GOT3 (cell line): ENCODE measurements at places on chromosomes 3 and 15.
A peak's percentile ranks its signal among the peaks of the same experiment; 100 is the strongest.

GRCh38 chr3:89113344-89113743 is 5.9 kb downstream of the EPHA3 start:
- no peak for DNase-seq

DNA sequence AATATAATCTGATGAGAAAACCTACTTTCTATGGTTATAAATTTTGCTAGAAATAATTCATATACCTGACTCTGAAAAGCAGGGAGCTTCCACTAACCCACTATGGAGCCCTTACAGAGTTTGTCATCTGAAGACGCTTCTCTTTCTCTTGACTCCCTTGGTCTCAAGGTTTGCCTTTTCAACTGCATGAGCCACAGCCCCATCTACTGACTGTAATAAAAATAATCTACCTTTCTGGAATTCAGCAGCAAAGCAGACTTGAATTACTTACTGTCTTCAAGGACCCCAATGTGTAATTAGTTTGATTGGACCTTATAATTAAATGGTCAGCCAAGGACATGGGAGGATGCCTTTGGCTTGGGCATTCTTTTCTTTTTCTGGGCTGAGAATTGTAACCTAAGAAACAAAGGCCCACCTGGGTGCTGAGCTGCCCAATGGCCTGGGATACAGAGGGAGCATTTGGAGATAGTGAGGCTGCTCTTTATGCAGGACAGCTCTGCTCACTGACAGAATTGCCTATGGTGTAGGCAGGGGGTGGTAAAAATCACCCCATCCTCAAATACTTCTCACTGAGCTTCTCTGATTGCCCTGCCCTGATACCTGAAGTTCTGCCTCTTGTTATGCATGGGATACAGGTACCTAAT is 178.6 kb upstream of the TRIM42 start:
- DNase-seq, result no peak

- DNase-seq, result no peak
Measured at GRCh38 chr3:195081242-195081963, 189.6 kb downstream of the XXYLT1 start.

DNA sequence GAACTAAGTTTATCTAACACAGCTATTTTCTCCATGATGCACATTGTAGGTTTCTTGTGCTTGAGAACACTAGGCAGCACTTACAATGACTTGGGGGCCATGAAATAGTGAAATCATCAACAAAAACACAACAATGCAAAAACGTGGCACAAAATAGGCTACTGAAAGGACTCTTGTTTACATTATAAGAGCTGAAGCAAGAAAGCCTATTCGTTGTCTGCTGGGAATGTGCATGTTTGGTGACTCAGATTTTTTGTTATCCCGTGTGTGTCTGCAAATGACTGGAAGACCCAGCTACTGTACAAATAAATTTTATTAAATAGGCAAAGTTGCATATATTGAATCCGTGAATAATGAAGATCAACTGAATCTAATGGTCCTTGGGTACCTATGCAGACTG is 85.0 kb downstream of the TCF12 start:
- no peak for DNase-seq

- DNase-seq, result no peak
Measured at GRCh38 chr15:27763514-27763913, 335.6 kb downstream of the OCA2 start.

GRCh38 chr15:74402873-74403587 is 30.7 kb downstream of the SEMA7A start:
- no peak for DNase-seq

DNA sequence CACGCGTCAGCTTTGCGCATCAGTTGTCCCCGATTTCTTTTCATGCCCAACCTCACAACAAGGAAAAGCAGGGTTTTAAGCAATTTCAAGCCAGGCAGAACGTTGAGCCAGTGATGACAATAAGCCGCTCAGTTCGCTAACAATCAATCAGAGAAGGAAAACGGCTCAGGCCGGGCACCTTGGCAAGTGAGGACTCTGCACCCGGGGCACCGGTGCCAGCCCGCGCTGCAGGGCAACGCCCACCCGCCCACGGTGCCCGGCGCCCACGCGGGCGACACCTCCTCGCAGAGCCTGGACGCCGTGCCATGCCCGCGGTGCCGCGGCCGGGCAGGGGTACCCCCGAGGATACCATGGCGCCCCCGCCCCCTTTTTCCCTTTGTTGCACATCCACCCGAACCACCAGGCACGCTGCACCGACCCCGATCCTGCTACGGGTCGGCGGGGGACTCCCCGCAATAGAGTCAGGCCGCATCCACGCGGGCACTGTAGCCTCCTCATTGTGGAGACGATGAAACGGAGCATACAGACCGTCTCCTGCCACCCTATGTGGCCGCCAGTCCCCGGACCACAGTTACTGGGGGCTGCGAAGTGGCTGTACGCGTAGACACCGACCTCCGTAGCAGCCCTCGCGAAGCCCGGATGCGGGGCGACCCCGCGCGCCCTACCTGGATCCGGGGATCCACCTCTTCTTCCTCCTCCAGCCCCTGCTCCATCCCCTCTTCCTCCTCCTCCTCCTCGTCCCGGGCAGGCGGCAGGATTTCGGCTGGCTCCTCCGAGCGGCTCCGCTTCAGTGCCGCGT is 581 bp downstream of the SH3BP5 start:
- DNase-seq, result peak; percentile 49

GRCh38 chr3:36814066-36814717 is 49.8 kb upstream of the DCLK3 start:
- no peak for DNase-seq

- DNase-seq, result no peak
Measured at GRCh38 chr15:51162865-51163762, 68.4 kb upstream of the TNFAIP8L3 start.

DNA sequence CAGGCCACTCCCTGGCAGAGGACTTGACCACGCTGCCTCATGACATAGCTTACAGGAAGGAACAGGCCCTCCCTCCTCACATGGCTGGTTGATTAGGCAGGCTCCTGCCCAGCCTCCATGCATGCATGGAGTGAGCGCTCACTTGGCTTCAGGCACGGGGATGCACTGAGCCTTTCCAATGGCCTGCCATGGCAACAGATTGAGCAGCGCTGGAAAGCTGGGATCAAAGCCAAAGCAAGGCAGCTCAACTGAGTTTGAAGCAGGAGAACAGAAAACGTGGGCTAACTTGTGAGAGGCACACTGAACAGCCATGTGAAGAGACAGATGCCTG is 5.9 kb upstream of the GRAMD2A start:
- DNase-seq, result no peak

DNA sequence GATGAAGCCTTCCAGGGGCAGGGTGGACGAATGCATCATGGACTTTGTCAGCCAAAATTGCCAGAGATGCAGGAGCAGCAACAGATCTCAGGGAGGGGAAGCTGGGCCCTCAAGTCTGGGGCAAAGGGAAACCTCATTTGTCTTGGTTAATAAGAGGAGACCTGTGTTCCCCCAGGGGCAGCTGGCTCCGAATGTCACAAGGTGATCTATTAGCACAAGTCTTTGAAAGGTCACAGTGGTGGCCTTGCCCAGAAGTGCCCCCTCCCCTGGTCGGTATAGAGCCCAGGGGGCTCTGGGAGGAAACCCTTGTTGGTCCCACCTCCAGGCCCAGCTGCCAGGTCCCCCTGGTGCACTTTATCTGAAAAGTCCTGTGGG is 46.2 kb downstream of the ABTB1 start:
- no peak for DNase-seq

GRCh38 chr3:130569461-130570365 is 52.7 kb downstream of the COL6A6 start:
- DNase-seq, result no peak

- DNase-seq, result no peak
Measured at GRCh38 chr3:18018491-18019160, 276.2 kb upstream of the TBC1D5 start.

DNA sequence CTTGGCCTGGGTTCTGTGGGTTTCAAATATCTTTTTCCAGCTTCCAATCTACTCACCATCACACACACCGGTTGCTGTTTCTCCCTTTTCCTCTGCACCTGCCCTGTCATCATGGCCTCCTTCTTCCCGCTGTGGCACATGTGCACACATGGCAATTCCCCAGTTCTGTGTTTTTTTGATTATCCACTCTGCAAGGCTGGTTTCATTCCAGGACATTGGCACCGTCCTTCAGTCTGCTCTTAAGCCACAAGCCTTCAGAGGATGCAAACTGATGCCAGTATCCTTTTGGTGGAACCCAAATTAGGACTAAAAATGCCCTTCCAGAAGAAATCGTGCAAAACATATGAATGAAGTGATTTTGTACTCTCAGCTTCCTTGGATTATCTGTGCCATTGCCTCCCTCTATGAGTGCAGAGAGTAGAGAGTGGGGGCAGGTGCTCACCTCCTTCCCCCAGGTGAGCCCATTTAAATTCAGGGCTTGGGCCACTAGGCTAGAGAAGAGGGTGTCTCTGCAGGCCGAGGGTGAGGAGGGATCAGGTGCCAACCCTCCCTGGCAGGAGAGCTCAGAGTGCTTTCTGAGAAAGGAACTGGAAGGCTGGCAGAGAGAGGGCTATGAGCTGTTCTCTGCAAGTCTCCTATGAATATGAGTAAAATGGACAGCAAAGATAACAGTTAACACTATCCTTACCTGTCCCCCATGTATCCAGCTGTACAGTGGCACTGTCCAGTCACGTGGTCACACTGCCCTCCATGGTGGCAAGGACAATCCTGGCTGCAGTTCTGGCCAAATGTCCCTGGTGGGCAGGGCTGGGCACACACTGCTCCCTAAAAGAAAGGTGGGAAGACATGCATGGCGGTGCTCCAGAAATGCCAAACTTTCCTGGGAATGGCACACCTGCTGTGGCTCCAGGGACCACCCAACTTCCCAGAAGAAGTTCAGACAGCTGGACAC is 100.8 kb downstream of the RAB11A start:
- DNase-seq, result no peak

DNA sequence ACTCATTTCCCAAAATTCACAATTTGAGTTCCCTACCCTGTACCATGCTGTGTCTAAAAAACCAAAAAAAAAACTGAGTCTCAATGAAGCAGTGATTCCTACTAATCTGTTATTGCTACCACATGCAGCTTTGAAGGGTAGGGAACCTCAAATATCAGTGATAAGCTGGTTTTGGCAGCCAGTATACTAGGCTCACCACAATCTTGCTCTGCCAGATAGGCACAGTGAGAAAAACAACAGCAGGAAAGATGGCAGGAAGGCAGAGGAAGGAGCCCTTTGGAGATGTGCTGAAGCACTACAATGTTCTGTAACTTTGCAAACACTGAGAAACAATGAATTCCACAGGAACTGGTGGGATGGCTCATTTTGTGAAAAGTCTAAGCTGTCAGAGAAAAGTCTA is 96.9 kb upstream of the UBP1 start:
- DNase-seq, result no peak

DNA sequence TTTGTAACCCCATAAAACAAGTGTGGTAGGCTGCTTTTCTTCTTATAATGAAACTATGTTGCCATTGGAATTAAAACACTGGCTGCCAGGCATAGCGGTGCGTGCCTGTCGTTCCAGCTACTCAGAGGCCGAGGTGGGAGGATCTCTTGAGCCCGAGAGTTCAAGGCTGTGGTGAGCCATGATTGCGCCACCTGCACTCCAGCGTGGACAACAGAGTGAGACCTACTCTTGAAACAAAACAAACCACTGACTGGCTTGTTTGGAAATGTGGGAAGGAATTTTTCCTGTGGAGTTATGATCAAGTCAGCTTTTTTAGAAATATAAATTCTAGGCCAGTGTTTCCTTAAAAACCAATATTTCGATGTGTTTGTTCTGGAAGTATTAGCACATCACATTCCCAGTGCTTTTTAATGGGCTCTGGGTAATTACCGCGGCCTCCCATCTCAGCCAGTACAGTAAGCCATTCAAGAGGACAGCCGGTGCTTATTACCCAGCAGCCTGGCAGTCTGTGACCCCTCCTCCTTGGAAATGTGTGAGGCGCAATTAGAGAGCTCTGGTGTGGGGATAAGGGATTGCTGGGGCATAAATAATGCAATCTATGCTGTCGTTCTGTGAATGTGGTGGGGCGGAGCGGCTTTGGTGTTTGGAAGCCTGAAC is 58.3 kb upstream of the TRAK1 start:
- DNase-seq, result peak; percentile 58

DNA sequence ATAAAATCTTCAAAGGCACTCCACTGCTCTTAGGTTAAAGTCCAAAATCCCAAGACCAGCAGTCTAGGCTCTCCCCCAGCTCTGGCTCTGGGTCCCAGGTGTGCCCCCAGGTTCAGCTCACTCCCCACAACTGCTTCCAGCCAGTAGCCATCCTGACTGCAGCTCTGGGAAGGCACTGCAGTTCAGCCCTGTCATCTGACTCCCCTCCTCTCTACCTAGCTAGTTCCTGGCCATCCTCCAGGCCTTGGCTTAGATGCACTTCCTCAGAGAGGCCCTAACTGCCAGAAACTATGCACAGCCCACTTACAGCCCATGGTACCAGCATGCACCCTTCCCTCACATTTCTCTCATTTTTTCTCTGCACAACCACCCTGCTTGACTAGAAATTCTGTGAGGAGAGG is 25.5 kb downstream of the TBC1D2B start:
- DNase-seq, result no peak

DNA sequence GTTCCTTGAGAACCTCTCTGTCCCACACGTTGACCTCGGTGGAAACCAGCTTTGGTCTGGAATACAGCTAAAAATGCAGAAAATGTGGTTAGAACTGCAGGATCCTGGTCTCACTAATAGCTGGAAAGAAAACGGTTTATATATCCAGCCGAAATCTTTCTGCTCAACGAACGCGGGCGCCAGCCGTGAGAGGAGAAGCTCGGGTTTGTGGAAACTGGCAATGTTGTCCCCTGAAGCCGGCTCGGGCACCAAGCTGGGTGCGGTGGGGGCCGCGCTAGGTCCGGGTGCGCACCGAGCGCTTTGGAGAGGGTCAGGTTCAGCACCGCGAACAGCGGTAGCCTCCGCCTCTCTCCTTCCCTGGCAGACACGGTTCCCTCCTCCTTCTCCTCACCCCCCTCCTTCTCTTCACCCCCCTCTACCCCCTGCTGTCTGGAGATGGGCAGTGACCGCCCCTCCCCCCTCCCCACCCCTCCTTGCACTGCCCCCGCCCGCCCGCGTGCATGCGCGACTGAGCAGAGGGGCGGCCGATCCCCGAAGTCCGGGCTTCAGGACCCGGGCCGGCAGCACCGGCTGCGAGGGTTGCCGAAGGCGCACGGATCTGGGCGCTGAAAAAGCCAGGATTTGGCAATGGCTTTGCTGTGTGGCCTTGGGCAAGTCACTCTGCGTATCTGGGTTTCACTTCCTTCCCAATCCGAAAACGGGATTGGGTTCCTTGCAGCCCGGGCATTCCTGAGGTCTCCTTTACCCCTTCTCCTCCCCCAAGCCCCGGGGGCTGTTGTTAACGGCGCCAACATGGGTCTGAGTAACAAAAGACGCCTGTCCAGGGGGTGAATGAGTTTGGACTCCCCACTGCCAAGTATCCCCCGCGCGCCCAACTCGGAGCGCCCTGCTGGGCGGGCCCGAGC is at the start of gene SKOR1:
Gene SKOR1, plus strand, starts transcription at position 534 of the 905 bp plus-strand sequence. Its CDS starts 94 bp downstream, at position 628.
- no peak for DNase-seq

GRCh38 chr3:17793542-17794195 is 51.2 kb upstream of the TBC1D5 start:
- no peak for DNase-seq

GRCh38 chr15:72042865-72043264 is 75.1 kb downstream of the MYO9A start:
- no peak for DNase-seq

GRCh38 chr3:109685084-109686079 is 348.0 kb upstream of the DPPA4 start:
- peak; percentile 70 for DNase-seq

GRCh38 chr15:73621286-73621826 is 11.8 kb downstream of the NPTN start:
- no peak for DNase-seq
